ENCODE measurements at places on chromosomes 3 and 15.
A peak's percentile ranks its signal among the peaks of the same experiment; 100 is the strongest.

GRCh38 chr3:9864200-9864927 is 15.7 kb downstream of the CIDEC start:
- DNase-seq, result no peak

- DNase-seq, result no peak
These were observed 66.3 kb downstream of the STAG1 start for GRCh38 chr3:136685882-136686281.

DNA sequence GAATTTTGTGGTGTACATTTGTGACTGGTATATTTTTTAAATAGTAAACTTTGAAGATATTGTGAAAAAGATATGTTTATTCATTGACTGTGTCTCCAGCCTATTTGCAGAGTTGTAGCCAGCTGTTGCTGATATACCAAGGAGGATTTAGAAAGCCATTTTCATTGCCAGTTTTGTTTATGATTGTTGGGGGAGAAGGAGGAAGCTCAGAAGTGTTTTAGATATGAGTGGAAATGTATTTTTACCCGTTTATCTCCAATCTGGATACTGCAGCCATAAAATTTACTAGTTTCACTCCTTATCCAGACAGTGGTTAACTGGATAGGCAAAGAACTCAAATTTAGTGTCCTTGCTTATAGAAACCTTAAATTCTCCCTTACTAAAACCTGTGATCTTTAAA is 18.8 kb downstream of the ATP11B start:
- no peak for DNase-seq

GRCh38 chr15:51736069-51736468 is 1.4 kb downstream of the LYSMD2 start:
- DNase-seq, result peak; percentile 24

GRCh38 chr15:98422130-98422478 is 226.2 kb upstream of the IGF1R start:
- no peak for DNase-seq
